Activated effector memory CD4-positive, alpha-beta T cell treated with anti-CD3 and anti-CD28 coated beads, Interleukin-2, amount 50 U/mL, for 16 hours (primary cell): ENCODE measurements at places on chromosomes 16 and 17.

DNA sequence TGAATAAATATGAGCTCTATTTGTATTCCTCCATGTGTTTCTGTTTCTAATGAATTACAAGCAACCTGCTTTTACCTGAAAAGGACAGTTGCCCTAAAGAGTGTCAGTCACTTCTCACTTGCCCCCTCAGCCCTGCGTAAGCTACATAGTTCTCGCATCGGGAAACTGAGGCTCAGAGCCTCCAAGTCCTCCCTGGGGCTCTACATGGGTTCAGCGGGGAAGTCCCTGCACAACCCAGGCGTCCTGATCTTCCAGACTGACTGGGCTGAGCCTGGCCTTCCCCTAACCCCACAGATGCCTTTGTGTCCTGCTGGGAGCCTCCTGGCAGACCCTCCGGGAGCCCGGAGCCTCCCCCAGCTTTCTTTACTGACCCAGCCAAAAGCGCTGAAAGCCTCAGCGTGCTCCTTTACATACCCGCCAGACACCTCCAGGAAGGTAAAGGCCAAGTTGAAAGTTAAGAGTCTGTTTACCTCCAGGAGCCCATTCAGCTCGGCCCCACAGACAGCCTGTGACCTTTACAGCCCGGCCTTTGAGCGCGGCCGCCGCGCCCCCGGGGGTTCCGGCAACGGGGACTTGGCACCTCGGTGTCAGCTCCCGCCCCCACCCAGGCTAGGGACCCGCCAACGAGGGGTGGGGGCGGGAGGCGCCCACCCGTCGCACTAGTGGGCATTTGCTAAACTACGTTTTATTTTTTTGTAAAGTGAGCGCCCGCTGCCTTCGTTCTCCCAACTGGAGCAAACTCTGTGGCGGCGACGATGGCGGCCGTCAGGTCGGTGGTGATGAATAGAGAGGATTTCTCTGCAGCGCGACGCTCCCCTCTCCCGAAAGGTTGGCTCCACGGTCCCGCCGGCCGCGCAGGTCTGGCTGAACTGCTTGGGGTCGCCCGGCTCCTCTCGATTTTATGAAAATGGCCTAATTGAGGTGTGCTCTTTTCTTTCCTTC lies 4.4 kb upstream of the HOXB13 start:
- peak; percentile 55 for DNase-seq

- DNase-seq = no peak
These were observed 234.5 kb downstream of the SEC14L1 start for GRCh38 chr17:77375108-77375916.

GRCh38 chr17:2335726-2336214 lies 487 bp downstream of the TSR1 start:
- no peak for DNase-seq

DNA sequence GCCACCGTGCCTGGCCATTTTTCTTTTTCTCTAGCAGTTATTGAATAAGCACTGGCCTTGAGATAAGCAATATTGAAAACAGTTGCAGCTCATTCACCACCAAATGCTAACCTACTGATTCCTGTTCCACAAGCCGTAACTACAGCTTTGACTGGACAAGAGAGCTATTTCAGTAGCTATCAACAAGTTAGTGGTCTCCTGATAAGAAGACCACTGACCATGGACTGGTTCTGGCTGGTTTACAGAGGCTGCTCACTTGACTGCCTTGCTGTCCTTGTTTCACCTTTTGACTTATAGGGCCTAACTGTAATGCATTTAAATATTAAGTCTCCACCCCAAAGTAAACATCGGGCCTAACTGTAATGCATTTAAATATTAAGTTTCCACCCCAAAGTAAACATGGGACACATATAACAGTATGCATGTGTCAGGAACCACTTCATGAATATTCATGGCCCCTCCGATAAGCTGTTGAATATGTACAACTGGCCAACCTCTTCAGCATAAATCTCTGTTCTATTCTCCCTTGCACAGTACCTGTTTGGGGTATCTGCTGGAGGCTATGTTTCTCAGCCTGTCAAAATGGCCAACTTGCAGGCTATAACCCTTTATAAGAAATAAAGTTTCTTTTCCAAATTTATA lies 94.1 kb downstream of the USP32 start:
- DNase-seq = no peak

- no peak for DNase-seq
These were observed 41.5 kb upstream of the CDH1 start for GRCh38 chr16:68695575-68695974.

DNA sequence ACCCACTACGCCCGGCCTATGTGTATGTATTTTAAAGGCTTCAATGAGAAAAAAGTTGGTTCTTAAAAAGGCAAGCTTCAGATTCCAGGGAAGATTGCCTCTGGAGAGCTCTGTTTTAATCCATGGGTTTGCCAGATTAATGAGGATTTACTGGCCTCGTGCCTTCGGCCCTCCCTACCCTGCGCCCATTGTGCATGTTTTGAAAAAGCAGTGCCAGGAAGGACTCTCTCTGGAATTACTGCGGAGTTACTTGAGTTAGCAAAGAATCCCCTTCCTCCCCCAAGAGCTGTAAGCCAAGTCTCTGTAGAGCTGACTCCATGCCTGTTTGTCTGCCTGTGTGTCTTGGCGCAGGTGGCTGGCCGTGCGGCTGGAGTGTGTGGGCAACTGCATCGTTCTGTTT lies 98.9 kb downstream of the ABCC6 start:
- DNase-seq = no peak

- no peak for DNase-seq
These were observed 53.1 kb downstream of the AIPL1 start for GRCh38 chr17:6381526-6382465.

GRCh38 chr16:4450931-4451519 lies 23.4 kb downstream of the NMRAL1 start:
- DNase-seq = no peak

DNA sequence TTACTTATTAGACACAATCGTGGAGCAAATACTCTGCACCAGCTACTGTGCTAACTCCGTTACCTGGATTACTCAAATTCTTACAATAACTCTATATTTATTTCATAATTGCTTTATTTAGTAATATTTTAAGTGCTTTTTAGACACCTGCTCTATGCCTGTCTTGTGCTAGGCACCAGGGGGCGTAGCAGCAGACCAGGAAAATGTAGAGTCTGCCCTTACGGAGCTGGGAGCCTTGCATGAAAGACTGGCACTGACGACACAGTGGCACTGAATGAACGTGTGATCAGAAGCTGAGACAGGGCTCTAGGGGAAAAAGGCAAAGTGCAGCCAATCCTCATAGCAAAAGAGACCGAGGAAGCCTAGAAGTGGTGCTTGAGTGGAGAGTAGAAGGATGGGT lies 486.5 kb downstream of the CDH13 start:
- DNase-seq = no peak

DNA sequence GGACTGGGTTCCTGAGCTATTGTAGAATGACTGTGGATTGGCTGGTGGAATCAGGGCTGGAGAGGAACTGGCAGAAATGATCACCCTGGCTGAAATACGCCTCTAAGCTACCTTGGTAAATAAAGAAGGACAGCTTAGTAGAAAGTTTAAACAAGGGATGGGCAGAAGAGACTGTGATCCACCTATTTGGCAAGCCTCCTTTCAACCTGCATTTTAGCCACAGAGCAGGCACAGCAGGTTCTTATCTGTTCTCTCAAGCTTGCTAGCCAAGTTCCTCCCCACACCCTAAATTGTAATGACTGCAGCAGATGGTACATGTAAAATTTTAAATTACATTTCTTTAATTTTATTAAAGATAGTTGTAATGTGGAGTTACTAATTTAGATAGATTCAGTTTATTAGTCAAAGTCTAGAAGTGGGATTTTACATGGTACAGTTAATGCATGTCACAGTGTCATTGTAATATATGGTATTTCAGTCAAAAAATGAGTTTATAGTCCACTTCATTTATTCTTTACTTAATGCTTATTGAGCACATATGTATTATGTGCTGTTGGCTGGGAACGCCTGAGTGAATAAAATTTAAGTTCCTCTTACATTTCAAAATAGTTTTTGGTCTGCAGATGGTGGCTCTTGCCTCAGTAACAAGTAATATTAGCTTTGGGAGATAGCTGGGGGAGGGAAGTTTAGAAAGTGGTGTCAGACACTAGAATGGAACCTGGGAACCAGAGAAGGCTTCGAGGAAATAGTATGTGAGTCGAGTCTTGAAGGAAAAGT lies 11.2 kb downstream of the EPN2 start:
- DNase-seq = no peak

GRCh38 chr16:73483076-73483791 lies 435.3 kb upstream of the ZFHX3 start:
- no peak for DNase-seq

DNA sequence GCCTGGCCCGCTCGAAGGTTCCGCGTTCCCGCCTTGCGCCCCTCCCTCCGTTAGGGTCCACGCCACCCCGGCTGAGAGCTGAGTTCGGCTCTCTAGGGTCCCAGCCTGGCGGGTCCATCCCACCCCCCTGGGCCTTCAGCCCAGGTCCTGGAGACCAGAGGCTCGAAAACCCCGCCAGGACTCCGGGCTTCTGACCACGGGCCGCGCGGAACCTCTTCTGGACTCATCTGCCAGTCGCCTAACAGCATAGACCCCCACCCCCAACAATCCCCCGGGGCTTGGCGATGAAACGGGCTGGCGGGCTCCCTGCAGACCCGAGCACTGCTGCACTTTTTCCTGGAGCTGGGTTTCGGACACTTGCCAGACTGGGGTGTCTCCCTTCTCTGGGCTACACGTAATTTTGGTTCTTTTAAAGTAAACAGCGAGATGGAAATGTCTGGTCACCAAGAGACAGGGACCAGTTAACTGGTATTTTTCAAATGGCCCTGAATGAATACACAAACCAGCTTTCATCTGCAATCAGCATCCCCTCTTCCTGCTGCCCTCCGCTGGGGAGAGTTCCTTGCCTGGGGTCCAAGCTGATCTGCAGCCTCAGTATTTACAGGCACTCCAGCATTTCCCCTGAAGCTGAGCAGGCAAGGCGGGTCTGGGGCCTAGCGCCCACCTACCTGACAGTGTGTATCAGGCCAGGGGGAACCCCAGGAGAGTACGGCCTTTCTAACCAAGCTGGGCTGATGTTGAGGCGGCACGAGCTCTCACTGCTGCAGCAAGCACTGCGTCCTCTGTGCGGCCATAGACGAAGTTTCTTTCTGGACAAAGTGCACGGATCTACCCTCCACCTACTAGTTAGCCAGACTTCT lies 639 bp upstream of the TRIM65 start:
- DNase-seq = no peak

DNA sequence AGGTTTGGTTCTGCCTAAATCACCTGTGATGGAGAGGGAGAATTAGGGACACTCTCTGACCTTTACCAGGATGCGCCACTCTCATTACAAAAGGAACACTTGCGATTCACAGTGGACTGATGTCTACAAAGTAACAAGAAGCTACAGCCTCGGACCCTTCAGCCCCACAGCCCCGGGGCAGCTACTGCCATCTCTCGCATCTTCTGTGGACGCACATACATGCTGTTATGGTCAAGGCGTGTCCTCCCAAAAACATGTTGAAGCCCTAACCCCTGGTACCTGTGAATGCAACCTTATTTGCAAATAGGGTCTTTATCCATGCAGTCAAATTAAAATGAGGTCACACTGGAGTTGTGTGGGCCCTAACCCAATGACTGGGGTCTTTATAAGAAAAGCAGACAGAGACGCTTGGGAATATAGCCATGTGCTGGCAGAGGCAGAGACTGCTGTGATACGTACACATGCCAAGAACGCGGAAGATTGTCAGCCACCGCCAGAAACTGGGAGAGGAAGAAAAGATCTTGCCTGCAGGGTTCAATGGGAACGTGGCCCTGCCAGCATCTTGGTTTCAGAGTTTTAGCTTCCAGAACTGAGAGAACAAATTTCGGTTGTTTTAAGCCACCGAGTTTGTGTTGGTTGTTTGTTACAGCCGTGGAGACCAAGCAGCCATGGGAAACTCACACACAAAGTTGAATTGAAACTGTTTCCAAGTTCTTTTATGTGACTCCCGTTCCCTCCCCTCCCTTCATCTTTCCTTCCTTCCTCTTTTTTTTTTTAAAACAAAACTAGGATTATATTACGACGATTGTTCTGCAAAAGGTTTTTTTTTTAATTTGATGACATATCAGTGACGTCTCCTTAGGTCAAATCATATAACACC lies 23.1 kb downstream of the ATP2C2 start:
- DNase-seq = no peak

GRCh38 chr17:78401246-78401645 lies 22.8 kb downstream of the PGS1 start:
- no peak for DNase-seq

DNA sequence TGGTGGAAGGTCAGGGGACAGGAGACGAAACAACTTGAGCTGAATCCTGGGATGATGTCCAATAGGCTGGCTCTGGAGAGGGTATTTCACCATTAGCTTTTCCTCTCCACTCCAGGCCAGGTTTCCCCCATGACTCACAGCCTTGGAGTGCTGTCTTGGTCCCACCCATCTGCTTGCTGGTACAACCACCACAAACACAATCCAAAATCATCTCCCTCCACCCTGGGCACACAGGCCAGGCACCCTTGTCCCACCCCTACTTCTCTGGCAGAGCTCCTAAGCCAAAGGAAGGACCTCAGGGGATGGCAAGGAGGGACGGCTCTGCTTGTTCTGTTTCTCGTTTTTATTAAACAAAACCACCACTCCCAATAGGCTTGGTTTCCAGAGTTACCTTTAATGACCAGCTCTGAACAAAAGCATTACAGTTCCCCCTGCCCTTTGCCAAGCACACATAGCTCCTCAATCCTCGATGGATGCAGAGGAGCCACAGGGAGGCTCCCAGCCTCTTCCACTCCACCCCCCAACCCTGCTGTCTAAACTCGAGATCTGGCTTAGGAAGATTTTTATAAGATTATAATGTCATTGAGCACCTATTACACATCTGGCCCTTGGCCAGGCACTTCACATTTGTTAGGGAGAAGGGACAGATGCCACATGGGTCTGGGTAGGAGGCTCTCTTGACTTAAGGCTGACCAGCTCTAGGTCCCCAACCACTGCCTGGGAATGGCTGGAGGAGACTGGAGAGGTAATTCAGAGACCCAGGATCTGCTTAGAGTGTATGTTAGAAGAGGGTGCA lies 13.3 kb downstream of the CAVIN1 start:
- DNase-seq = no peak

DNA sequence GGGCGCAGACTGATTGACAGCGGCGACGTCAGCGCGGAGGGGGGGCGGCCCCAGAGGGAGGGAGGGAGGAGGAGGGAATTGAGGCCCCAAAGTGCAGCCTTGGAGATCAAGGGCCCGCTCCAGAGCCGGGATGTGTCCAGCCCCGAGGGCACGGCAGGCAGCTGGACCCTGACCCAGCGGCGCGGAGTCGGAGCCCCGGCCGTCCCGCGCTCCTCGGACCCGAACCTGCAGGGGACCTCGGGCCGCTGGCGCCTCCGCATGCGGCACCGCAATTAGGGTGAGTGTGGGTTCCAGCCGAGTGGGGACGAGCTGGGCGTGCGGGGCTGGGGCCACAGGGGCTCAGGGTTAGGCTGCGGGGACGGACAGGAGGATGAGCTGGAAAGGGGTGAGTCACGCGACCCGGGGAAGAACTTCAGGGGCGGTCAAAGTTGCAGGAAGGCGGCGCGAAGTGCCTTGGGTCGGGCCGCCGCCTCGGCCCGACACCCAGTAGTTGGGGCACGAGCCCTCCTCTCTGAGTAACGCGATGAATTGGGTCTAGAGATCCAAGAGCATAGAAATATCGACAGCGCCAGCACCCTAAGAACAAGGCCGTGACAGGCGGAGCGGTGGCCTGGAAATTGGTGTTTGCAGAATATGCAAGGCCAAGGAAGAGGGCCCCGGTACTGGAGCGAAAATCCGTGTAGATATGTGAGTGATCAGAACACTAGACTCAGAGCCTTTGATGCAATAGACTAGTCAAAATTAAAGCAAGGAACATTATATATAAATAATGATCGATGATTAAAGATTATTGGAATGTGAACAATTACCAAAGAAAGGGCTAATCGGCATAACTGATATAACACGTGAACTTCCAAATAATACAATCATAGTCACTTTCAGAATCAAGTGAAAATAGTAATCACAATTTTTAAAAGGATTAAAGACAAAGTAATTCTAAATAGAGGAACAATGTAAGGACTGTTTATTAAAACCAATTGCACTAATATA lies at the start of gene TBX4:
TSS of gene TBX4 (plus strand) at position 122 of the 990 bp plus-strand sequence. CDS start 4,069 bp downstream, outside the sequence.
- DNase-seq = peak; percentile 59
